Cortex of kidney (tissue), 1 donor: ENCODE measurements at places on chromosomes 11 and 22.

GRCh38 chr11:13047884-13048283, 38.8 kb downstream of the RASSF10 start:
- no peak for DNase-seq

- DNase-seq: no peak
These were observed 36.7 kb downstream of the TPBGL start for GRCh38 chr11:75277211-75277805.

GRCh38 chr11:102781676-102782075, 1.2 kb upstream of the MMP10 start:
- no peak for DNase-seq

- DNase-seq: no peak
These were observed 382 bp downstream of the IMMP1L start for GRCh38 chr11:31509051-31509428.

- DNase-seq: no peak
These were observed 55.1 kb upstream of the RCE1 start for GRCh38 chr11:66787934-66788758.

DNA sequence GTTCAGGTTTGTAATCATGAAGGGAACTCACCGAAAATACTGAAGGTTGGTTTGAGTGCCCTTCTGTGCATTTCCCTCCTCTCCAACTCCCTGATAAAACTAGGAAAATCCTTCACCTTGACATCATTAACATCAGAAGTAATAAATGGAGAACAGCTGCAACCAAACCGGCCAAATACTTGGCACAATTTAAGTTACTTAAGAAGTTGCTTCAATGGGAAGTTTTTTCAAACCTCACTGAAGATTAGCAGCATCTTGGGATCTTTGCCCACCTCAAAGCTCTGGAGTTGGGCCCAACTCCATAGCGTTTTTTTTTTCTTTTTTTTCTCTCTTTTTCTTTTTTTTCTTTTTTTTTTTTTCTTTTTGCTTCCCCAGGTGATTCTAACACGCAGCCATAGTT, 784.8 kb downstream of the KCNA4 start:
- DNase-seq: no peak

- DNase-seq: no peak
These were observed 1.2 kb downstream of the FBLN1 start for GRCh38 chr22:45503816-45504372.

- no peak for DNase-seq
These were observed 157.0 kb upstream of the PDGFD start for GRCh38 chr11:104320956-104321355.

DNA sequence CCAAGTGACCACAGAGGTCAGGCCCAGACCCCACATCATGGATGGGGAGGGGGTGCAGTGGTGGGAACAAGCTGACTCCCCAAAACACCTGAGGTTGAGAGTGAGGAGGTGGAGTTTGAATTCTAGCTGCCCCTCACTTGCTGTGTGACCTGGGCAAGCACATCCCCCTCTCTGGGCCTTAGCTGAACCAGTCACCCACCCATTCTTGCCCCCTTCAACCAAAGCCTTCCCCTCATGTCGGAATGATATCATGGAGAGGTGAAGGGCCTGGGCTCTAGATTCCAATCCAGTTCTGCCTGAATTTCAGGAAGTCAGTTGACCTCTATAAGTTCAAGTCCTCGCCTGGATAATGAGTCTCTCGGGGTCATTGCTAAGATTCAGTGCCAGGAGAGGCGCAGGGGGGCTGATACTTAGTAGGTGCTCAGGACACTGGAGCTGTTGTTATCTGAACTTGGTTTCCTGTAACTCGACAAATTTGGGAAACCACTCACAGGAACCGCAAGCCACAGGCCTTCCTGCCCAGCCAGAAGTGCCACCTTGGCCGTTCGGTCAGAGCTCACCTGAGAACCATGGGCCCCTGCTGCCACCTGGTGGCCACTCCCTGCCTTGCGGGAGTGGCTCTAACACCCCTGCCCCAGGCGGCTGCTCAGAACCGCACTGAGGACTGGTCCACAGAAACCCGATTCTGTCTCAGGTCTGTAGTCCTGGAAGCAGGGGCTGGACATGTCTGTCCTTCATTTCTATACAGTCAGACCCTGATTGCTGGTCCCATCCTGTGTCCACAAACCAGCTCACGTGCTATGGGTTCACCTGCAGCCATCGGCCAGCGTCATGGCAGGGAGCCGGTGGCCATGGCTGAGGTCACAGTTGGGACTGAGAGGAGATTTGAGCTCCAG, 6.9 kb downstream of the CDC42EP1 start:
- DNase-seq: no peak

DNA sequence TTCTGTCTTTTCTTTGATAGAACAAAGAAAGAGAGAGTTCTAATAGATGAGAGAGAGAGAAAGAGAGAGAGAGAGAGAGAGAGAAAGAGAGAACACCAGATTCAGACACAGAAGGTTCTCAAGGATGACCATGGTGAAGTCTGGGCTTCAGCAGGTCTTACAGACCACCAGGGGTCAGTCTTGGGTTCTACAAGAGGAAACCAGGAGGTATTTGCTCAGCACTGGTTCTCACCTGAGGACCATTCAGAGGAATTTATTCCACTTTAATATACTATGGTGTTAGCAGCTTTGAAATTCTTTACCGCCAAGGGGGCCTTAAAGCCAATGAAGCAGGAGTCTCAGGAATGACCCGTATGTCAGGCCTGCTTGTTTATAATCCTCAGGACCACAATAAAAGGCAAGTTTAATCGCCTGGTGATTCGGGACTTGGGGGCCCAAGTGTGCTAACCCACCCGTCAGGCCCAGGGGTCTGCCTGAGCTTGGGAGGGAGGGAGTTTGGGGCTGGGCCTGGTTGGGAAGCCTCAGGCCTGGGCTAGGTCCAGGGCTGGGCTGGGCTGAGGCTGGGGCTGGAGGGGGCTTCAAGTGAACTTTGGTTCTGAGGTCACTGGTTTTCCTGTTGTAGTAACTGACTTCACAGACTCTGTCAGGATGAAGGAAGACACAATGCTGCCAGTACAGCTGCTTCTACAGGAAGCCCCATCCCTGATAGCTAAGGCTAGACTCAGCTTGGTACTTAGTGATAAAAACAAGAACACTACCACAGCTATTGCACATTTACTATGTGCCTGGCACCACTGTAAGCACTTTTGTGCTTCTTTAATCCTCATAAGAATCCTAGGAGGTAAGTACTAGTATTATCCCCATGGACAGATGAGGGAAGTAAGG, 179.2 kb upstream of the ZBED5 start:
- DNase-seq: no peak

GRCh38 chr11:73463359-73463758, 87.2 kb downstream of the RELT start:
- DNase-seq: no peak

DNA sequence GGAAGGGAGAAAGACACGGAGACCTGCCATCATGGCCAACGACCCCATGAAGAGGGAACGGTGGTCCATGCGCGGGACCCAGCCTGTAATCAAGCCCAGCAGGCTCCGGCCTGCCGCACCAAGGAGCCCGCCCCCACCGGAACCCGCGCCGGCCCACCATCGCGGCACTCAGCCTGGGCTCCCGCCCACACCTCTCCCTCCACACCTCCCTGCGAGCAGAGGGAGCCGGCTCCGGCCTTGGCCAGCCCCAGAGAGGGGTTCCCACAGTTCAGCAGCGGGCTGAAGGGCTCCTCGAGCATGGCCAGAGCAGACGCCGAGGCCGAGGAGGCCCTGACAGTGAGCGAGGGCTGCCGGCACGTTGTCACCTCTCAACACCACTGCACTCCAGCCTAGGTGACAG, 1302.8 kb upstream of the CNTN5 start:
- no peak for DNase-seq
